ENCODE measurements at places on chromosomes 5 and 9.

DNA sequence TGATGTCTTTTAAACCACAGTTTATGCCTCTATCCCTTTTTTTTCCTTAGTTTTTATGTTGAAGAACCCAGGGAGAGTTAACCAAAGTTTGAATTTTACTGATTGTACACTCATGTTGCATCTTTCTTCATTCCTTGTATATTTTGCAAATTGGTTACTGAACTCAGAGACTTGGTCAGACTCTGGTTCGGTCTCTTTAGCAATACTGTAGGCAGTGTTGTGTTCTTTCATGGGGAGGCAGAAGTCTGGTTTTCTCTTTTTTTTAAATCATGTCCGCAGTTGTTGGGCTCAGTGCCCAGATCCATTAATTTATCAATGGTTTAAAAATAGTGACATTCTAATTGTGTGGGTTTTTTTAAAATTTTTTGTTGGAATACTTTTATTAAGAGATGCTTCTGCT lies 23.4 kb downstream of the UBE2R2 start:
- DNase-seq: no peak

GRCh38 chr9:137273611-137274320 lies 3.8 kb upstream of the TOR4A start:
- no peak for DNase-seq

DNA sequence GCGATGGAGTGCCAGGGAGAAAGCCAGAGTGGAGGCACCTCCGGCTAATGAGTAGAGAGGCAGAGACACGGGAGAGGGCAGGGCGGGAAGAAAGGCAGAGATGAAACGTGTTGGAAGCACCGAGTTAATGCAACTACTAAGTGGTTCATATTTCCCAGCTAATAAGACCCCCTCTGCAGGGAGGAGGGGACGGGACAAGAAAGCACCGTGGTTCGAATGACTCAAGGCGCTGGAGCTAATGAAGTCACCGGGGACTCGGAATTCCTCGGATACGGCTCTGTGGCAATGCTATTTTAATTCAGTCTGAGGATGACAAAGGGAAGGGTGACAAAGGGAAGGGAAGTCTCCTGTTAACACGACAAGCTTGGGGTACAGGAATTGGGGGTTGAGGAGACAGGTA lies 54.5 kb upstream of the RAPGEF1 start:
- DNase-seq: no peak

GRCh38 chr5:82613891-82614290 lies 335.7 kb upstream of the RPS23 start:
- DNase-seq: no peak

DNA sequence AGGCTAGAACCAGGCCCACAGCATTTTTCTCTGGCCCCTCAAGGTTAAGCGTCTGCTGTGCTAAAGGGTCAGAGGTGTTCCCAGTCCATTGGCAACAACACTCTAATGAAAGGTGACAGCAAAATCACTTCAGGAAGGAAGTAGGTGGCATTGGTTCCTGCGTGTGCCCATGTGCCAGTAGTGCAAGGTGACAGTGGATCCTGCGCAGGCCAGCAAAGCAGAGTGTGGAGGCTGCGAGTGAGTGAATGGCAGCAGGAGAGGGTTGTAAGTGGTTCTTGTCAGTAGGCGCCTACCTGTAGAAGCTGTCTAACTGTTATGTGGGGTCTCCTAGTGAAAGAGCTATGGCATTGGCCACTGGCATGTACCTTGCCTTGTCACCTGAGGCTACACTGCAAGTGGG lies 898.2 kb upstream of the TYRP1 start:
- DNase-seq: no peak

Measured in CD4-positive, alpha-beta T cell treated with Interleukin-15 for 4 hours (primary cell).